ENCODE measurements at places on chromosomes 3 and 15.

DNA sequence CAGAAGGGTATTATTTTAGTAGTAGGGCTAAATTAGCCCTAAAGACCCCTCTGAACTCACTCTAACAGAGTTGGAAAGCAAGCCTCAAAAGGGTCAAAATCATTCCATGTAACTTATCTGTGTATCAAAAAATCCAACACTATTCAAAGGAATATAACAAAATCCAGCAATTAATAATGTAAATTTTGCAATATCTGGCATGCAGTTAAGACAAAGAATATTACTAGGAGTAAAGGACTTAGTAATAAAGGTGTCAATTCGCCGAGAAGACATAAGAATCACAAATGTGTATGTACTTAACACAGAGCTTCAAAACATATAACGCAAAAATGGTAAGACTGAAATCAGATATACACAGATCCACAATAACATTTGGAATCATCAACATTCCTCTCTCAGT lies 71.2 kb upstream of the PFN2 start:
- DNase-seq = no peak

DNA sequence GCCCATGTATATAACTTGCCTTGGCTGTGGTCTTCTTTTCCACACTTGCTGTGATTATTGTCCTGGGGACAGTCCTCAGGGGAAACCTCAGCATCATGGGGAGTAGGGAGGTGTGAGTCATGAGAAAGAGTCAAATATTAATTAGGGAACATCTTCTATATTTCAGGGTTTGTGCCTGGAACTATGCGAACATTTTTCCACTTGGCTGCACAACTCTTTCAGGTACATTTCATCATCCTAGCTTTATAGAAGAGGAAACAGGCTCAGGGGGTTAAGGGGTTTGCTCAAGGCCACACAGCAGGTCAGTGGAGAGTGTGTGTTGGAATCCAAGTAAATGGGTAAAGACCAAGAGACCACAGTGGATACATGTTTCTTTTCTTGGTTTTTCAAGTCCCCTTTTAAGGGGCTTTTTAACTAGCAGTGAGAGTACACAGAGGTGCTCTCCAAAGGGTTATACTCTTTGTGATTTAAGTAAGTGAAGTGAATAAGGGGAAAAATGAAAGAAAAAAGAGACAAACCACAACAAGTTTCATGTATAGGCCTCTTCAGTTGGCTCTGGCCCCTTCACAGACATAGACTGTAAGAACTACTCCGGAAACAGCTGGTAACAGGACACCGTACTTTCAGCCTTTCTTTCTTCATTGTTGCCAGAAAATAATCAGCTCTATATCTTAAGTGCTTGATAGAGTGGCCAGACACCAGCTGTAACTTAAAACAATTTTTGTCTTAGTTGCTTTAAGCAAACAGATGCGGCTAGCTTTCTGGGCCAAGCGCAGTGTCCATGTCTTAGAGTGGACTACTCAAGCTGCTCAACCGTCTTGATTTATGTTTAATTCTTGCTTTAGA lies 64.6 kb downstream of the EEFSEC start:
- no peak for DNase-seq

DNA sequence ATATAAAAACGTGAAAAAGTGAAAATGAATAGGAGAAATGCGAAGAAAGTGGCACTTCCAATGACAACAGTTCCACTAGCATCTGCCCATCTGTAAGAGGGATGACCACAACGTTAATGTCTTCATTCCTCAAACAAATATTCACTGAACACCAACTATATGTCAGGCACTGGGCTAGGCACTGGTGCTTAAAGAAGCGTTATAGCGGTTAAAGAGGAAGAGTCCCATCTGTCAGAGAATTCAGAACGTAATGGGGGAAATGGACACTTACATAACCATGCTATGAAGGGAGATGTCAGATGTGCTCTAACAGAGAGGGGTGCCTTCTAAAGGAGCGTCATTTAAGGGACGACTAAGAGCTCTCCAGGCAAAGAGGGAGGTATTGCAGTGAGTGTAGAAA lies 8.2 kb downstream of the RUBCN start:
- no peak for DNase-seq

DNA sequence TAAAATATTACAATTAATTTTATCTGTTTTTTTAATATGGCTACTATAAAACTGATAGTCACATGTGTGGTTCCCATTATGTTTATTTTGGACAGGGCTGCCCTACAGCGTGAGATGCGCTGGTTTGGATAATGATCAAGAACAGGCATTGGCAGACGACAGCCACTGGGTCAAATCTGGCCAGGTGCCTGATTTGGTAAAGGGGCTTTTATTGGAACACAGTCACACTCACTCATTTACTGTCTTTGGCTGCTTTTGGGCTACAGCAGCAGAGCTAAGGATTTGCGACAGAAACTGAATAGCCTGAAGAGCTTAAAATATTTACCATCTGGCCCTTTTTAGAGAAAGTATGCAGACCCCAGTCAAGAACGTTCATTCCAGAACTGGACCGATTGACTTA lies 724.2 kb upstream of the CFAP20DC start:
- DNase-seq = no peak

- DNase-seq = no peak
These were observed 30.1 kb downstream of the PXYLP1 start for GRCh38 chr3:141261472-141262307.

GRCh38 chr3:186842426-186843038 lies at the start of gene ADIPOQ:
Gene ADIPOQ, plus strand, starts transcription at chr3:186842710. Its CDS starts 10,349 bp downstream, at chr3:186853059.
- DNase-seq = no peak

- DNase-seq = peak; percentile 19
These were observed 172.9 kb upstream of the TSPAN3 start for GRCh38 chr15:77243716-77244401.

DNA sequence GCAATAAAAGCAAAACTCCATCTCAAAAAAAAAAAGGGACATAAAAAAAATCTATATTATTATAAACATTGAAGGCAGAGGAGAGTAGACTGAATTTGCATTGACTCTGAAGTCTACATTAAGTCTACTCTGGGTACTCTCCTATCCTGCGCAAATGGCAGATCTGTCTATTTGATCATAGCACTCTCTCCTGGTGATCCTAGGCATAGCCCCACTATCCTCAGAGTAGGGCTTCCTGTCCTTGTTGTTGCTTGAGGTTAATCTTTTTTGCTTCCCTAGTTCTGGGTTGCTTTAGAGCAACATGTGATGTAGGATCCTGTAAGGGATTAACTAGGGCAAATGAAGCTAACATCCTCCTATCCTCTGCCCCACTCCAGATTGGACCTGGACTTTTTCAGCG lies 82.1 kb upstream of the LRRFIP2 start:
- no peak for DNase-seq

DNA sequence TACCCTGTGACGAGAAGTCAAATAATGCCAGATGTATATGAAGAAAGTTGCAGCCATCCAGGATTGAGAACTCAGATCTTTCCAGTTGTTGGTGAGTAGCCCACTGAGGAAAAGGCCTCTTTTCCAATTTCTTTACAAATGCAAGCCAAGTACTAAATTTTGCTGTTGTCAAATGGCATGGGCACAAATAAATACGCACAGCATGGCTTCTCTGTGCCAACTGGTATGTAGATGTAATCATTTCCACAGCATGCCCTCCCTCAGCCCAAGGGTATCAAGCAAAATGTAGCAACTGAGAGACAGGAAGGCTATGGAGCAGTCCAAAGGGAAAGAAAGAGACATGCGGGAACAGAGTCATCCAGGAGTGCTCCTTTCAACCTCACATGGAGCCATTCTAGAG lies 105.4 kb downstream of the FGF12 start:
- no peak for DNase-seq

GRCh38 chr3:16055606-16056211 lies 118.8 kb upstream of the GALNT15 start:
- no peak for DNase-seq

DNA sequence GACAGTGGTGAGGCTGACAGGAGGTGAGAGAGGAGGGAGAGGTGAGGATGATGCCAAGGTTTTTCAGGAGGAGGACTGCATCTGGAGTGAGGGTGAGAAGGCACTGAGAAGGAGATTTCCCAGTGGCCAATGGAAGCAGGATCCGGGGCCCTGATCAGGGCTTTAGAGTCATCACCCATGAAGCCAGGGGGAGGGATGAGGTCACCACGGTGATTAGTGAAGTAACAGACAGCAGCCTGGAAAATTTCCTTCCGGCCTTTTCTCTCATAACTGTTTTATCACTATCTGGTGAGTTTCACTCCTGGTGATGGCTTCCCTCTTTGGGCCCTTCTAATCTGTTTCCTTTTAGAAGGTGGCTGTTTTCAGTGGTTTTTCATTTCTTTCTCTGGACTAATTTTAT lies 80.5 kb upstream of the WNT5A start:
- no peak for DNase-seq

GRCh38 chr3:107599772-107600145 lies 77.0 kb downstream of the BBX start:
- DNase-seq = no peak

DNA sequence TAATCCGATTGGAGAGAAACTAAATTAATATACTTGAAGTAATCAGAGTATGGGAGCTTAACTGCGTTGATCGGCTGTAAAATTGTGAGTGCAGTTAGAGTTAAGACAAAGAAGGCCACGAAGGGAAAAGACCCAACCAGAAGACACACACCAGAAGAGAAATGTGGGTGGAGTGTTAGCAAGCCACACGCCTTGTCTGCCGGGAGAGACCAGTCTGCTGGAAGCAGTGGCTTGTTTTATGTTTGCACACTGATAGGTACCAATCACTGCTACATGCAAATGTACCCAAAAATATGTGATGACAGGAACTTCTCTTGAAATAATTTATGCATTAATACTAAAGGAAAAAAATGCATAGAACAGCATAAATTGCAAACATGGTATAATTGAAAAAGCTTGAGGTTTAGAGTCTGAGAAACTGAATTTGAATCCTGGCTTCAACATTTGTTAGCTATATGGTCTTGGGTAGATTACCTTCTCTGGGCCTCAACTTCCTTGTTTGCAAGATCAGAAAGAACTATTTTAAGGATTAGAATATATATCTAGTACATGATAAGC lies 23.1 kb downstream of the EEFSEC start:
- DNase-seq = no peak

- DNase-seq = no peak
These were observed 312.4 kb downstream of the RSL24D1 start for GRCh38 chr15:54884312-54884711.

DNA sequence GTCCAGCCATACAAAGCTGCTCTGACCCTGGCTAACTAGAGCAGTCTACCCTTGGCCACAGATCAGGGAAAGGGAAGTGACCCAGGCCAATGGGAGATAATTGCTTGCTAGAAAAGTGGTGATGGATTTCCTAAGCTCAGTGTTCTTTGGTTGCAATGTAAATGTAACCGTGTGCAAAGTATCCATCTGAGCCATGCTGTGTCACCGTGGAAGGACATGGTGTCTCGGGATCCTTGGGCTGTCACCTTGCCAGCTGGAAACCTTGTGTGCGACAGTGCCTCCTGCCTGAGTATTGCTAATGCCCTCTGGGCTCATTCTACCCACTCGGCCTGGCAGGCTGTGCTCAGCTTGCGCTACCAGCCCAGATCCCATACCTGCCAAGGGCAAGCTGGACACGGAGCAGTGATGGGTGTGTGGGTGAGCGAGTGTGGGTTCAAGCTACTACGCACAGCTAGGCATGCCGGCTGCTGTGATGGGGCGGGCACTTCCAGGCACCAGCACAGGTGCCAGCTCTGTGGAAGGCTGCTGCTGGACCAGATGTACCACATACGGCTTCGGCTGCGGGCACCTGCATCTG lies 10.7 kb upstream of the SIAH2 start:
- DNase-seq = no peak

DNA sequence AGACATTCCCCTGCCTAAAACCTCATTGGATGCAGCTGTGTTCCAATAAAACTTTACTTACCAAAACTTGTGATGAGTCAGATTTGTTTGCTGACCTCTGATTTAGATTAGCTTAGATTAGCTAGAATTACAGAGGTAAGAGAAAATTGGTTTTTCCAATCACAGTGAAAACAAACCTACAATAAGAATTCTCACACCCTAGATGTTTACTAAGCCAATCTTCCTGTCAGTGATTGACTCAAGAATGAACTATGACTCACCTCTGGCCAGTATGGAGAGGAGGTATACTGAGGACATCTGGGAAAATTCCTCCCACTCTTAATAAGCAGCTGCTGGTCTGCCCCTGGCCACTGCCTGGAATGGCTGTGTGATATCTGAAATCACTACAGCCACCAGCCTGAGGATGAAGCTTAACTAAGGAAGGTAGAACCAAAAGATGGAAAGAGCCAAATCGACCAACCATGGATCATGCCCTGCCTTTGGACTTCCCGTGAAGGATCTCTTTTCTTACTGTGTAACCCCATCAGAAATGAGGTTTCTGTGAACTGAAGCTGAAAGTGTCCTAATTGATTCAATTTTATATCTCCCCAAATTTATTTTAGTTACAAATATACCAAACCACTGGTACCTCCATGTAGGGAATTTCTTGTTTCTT lies 19.0 kb upstream of the GHSR start:
- DNase-seq = no peak

GRCh38 chr3:156172536-156172935 lies 52.2 kb downstream of the KCNAB1 start:
- no peak for DNase-seq

GRCh38 chr3:52070724-52071621 lies 14.6 kb upstream of the DUSP7 start:
- peak; percentile 56 for DNase-seq

DNA sequence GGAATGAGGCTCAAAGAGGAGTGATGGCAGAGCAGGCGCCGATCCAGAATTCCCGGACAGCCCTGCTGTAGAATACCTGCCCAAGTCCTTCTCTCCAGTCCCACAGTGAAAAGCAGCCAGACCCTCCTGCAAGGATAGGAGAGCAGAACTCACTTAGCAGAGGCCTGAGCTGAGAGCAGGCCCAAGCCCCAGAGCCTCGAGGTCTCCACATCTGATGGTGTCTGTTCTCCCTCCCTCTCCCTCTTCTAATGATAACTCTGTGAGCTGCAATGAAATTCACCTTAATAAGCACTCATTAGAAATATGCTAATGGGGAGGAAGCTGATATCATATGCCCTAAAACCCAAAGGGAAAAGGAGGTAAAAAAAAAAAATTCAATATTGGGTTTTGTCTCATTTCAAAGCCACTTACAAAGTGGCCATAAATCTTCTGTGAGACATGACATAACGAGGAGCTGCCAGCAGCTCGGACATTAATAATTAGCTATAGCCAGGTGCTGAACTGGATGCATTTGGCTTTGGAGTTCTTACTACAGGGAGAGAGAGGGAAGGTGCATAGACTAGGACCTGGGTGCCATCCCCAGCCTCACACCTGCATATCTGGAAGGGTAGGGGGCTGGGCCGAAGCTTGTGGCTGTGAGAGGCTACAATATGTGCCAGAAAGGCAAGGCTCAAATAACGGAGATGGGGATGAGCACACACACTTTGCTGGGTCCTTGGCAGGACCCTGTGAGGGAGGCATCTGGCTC lies 108.4 kb downstream of the MEGF11 start:
- DNase-seq = no peak

GRCh38 chr3:196667056-196667825 lies 27.7 kb downstream of the NRROS start:
- DNase-seq = no peak

GRCh38 chr15:77285057-77285997 lies 134.6 kb downstream of the PEAK1 start:
- DNase-seq = no peak
